ENCODE measurements at places on chromosomes 11 and 22. TPM values are rescaled to one million over a fixed set of nuclear protein-coding genes. Genes with fewer than 3 reads are reported as not detected.

GRCh38 chr22:37824674-37825641 is 1.8 kb downstream of the GALR3 start:
- no peak for DNase-seq

SULT4A1 gene
- total RNA-seq, result 1.0 TPM

DNA sequence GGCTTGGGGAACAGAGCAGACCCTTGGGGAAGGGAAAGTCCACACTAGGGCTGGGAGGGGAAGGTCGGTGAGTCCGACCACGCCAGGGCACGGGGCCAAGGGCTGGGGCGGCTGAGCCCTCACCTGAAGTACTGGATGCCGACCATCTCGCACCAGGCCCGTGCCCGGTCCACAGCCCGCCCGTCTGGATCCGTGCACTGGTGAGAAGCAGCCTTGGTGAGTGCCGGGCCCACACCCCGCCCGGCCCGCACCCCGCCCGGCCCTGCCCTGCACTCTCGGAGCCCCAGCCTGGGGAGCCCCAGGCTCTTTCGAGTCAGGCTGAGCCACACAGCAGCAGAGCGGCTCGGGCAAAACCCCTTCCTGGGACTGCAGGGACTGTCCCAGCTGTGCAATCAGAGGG is 1.9 kb upstream of the BAIAP2L2 start:
- no peak for DNase-seq

DNA sequence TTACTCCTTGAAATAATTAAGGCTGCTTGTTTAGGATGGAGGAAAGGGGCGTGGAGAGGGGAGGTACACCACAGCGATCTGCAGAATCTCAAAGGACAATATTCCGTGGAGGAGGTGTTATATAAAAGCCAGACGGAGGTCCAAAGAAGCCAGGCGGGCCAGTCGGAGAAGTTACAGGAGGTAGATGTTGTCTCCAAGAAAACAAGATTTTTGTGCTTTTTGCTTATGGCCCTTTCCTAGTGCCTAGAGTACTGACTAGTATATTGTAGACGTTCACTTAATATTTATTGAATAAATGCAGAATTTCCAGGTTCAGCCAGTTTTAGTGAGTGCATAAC is 761 bp downstream of the ZDHHC13 start:
- no peak for DNase-seq

GRCh38 chr11:111454561-111455192 is 57.5 kb downstream of the BTG4 start:
- DNase-seq, result peak; percentile 56

DNA sequence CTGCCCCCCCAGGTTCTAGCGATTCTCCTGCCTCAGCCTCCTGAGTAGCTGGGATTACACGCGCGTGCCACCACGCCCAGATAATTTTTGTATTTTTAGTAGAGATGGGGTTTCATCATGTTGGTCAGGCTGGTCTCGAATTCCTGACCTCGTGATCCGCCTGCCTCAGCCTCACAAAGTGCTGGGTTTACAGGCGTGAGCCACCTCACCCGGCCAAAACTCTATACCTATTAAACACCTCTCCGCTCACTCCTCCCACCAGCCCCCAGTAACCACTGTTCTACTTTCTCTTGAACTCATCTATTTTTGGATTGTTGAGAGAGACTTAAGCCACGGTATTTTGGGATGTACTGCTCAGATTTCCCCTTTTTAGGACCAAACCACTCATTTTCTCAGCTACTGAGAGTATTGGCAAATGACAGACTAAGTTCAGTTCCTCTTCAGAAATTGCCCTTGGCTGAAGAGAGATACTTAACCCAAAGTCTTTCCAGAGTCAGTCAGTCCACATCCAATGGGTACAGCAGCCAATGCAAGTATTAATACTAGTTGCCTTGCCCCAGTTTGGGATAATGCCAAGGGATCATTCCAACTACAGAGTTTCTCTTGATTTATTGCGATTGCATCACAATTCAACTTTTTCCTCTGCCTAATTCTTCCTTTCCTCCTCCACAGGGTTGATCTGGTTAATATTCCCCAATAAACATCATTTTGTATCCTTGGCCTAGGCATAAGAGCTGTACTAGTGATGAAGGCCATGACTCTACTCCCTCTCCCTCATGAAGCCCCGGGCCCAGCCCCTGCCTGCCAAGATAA is 36.8 kb upstream of the CSTF3 start:
- no peak for DNase-seq

DNA sequence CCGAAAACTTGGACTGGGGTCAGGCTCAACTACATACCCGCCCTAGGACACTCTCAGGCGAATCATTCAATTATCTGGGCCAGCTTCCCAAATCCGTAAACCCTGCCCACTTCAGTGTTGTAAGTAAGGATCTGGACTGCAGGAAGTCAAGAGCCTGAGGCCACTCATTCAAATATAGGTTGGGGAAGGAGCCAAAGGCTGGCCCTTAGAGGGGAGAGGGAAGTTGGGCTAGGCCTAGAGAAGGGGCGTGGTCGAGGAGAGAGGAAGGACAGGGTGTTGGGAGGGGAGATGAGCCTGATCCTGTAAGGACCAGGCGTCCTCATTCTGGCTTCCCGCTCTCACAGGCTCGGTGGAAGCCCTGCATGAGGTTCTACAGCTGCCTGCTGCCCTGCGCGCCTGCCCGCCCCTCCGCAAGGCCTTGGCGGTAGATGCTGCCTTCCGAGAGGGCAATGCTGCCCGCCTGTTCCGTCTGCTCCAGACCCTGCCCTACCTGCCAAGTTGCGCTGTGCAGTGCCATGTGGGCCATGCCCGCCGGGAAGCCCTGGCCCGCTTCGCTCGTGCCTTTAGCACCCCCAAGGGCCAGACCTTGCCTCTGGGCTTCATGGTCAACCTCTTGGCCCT is 3.0 kb downstream of the SAC3D1 start:
- no peak for DNase-seq

PIWIL4 gene
- total RNA-seq, result 1.2 TPM

DNA sequence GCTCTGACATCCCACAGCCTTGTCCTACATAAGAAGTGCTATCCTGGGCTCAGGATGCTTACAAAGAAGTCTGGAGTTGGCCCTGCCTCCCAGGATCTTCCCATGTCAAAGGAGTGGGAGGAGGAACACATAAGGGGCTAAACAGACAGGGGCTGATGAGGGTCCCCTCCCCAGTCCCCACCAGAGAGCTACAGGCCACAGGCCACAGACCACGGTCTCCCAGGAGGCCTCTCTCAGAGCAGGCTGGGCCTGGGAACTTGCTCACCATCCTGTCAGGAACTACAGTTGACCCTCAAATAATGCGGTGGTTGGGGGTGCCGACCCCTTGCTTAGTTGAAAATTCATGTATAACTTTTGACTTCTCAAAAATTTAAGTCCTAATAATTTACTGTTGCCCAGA is 315.5 kb downstream of the NTM start:
- no peak for DNase-seq

GRCh38 chr11:21615955-21616371 is 576.9 kb upstream of the ANO5 start:
- DNase-seq, result no peak

GRCh38 chr11:102553835-102554282 is 23.3 kb upstream of the MMP7 start:
- peak; percentile 43 for DNase-seq

DNA sequence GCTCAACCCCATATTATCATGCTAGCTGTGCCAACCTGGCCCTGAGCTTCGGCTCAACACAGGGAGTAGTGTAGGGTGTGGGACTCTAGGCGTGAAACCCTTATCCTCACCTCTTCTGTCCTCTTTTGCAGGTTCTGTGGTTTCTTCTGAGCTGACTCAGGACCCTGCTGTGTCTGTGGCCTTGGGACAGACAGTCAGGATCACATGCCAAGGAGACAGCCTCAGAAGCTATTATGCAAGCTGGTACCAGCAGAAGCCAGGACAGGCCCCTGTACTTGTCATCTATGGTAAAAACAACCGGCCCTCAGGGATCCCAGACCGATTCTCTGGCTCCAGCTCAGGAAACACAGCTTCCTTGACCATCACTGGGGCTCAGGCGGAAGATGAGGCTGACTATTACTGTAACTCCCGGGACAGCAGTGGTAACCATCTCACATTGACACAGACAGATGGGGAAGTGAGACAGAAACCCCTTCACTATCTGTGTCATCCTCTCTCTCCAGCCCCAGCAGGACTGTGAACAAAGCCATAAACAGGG is 76.4 kb downstream of the GGTLC2 start:
- DNase-seq, result peak; percentile 21

DNA sequence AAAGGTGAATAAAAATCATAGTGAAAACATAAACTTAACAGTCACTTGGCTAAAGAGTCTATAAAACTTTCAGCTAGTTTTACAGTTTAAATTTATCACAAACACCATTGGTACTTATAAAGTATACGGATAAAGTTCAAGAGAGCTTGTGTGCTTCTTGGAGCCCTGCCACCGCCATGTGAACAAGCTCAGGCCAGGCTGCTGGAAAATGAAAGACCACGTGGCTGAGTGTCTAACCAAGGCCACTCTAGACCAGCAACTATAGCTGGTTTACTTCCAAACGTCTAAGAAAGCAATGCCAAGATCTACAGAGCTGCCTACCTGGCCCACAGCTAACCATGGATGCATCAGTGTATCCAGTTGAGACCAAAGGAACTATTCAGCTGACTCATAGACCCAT is 66.3 kb upstream of the API5 start:
- DNase-seq, result no peak

- DNase-seq, result no peak
Measured at GRCh38 chr11:79168530-79169110, 272.2 kb downstream of the TENM4 start.

TRPM5 gene
- not detected for total RNA-seq

- no peak for DNase-seq
Measured at GRCh38 chr11:134905517-134905916, 493.5 kb upstream of the B3GAT1 start.

GRCh38 chr22:33666279-33666960 is 253.9 kb downstream of the LARGE1 start:
- no peak for DNase-seq

SHANK2 gene
- total RNA-seq, result 0.06 TPM

- DNase-seq, result peak; percentile 43
Measured at GRCh38 chr11:26753723-26754504, 32.1 kb upstream of the SLC5A12 start.

- DNase-seq, result no peak
Measured at GRCh38 chr22:25110596-25110845, 89.1 kb upstream of the CRYBB3 start.

DNA sequence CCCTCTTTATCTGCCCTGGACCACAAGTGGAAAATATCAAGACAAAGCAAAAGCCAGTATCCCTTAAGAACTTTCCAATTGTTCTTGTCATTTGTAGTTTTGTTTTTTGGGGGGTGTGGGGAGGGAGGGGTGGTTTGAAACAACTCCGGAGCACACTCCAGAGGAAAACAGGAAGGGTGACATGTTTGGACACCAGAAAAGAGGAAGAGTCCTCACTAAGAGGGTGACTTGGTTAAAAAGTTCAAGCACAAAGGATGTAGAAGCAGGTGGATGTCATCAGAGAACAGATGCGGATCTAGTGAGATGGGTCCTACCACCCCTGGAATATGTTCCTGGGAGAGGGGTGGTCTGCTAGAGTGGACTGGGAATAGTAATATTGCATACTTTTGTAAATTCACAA is 25.8 kb downstream of the ADAMTS8 start:
- DNase-seq, result no peak

- DNase-seq, result no peak
Measured at GRCh38 chr11:98455500-98456307, 565.0 kb upstream of the CNTN5 start.

DNA sequence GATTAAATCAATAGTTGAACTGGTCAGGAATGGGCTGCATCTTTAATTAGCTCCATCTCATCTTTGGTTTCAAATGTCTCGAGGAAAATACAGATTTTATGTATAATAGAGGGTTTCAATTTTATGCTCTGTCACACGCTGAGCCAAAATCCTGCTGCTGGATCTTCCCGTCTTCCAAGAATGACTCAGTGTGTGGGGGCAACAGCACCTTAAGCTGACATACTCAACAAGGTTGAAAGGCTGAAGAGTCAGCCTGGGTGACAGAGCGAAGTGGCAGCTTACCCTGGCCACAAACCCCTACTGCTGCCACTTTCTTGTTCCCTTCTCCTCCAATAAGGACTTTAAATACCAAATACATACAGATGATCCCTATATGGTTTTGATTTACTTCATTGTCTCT is 9.0 kb upstream of the PCF11 start:
- DNase-seq, result peak; percentile 23

- DNase-seq, result no peak
Measured at GRCh38 chr22:20650294-20651207, 123.4 kb upstream of the SERPIND1 start.

- no peak for DNase-seq
Measured at GRCh38 chr11:96967616-96968015, 577.8 kb downstream of the JRKL start.

GRCh38 chr22:48886604-48887393 is 940.9 kb downstream of the BRD1 start:
- DNase-seq, result peak; percentile 60

RBMXL2 gene
- not detected for total RNA-seq

GRCh38 chr11:35165423-35166368 is 26.7 kb downstream of the CD44 start:
- peak; percentile 78 for DNase-seq

DNA sequence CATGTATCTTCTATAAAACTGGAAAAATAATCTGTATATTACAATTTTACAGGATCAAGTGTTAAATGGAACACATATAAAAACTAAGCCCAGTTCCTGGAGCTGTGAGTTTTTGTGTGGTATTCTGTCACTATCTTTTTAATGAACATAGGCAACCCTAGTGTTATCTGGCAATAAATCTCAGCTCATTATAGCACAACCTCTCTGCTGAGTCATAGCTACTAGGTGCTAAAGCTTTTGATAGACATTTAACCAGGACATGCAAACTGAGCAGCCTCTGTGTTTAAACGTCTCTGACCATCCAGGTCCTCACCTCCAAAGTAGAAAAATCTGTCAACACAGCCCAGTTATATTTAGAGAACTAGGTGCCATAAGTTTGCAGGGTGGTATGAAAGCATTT is 91.0 kb upstream of the CARD18 start:
- no peak for DNase-seq

DNA sequence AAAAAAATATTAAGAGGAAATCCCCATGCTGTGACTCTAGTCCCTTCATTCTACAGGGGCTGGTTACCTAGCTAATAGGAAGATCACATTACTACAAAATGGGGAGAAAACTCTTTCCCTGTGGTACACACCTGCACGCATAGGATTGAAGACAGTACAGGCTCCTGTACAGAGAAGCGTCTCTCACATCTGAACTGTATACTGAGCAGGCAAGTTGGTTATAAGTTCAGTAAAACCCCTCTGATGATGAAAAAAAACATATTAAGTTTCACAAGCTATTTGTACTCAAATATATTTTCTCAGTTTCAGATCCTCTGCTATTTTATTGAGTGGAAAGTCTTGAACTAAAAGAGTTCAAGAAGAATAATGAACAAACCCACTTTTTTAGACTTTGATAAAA is 156.9 kb upstream of the HSD17B12 start:
- DNase-seq, result no peak

- peak; percentile 35 for DNase-seq
Measured at GRCh38 chr22:30694640-30695350, at the start of gene OSBP2. Gene OSBP2 (plus strand): TSS chr22:30694874. CDS start chr22:30694910, 36 bp downstream.

All from Daoy (cell line).